ENCODE measurements at places on chromosomes 1 and 21.

DNA sequence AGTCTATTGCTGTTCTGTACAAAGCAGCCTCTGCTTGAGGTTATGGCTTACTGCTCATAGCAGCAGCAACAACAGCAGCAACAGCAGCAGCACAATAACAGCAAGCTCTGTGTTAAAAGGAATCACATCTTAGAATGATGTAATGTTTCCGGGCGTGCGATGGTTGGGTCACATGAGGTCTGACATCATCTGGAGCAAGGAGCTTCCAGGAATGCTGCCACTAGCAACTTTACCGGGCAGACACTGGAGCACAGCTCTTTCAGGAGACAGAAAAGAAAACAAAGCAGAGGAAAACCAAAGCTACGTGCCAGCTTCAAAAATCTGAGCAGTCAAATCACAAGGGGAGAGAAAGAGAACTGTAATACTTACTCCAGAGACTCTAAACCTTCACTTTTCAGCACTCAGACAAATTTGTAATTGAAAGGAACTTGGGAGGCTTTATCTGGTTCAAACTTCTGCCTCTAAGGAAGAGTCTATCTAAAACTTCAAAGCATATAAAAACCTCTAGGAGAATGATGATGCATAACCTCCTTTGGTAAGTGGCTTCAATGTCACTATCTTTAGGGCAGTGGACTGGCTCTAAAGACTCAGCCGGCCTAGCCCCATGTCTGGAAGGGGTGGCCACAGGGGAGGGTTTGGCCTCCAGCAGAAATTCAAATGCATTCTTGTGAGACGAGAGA lies 28.3 kb upstream of the RAB3GAP2 start:
- no peak for DNase-seq

DNA sequence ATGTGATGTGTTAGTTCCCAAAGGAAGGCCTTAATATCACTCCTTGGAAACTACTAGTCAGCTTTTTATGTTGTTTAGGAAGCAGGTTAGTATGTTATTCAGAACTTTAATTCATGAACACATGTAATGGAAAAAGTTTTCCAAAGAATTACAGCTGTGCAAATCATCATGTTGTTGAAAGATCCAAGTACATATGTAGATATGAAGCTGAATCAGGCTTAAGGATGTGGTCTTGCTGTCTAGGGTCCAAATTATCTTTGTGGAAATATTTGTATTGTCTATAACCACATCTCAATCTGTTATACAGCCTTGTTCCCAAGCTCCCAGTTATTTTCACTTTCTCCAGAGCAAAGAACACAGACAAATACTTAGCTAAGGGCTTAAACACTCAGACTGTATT lies 231.6 kb downstream of the TPR start:
- no peak for DNase-seq

GRCh38 chr1:244210884-244211558 lies 159.9 kb downstream of the ZBTB18 start:
- peak; percentile 18 for DNase-seq

DNA sequence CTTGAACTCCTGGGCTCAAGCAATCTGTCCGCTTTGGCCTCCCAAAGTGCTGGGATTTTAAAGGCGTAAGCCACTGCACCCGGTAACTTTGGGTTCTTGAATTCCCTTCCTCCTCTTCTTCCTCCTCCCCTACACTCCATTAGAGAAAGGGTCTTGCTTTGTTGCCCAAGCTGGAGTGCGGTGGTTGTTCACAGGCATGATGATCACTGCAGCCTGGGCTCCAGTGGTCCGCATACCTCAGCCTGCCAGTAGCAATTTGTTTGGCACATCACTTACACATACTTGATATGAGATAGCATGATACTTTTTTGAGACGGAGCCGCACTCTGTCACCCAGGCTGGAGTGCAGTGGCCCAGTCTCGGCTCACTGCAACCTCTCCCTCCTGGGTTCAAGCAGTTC lies 2.2 kb downstream of the DEGS1 start:
- DNase-seq: no peak

GRCh38 chr1:33916786-33917185 lies 52.9 kb downstream of the HMGB4 start:
- no peak for DNase-seq

GRCh38 chr1:111030590-111030989 lies 66.9 kb upstream of the LRIF1 start:
- DNase-seq: peak; percentile 27

GRCh38 chr1:54227091-54227602 lies 27.2 kb downstream of the MRPL37 start:
- DNase-seq: no peak

GRCh38 chr1:90708236-90708786 lies 8.8 kb downstream of the BARHL2 start:
- DNase-seq: no peak

DNA sequence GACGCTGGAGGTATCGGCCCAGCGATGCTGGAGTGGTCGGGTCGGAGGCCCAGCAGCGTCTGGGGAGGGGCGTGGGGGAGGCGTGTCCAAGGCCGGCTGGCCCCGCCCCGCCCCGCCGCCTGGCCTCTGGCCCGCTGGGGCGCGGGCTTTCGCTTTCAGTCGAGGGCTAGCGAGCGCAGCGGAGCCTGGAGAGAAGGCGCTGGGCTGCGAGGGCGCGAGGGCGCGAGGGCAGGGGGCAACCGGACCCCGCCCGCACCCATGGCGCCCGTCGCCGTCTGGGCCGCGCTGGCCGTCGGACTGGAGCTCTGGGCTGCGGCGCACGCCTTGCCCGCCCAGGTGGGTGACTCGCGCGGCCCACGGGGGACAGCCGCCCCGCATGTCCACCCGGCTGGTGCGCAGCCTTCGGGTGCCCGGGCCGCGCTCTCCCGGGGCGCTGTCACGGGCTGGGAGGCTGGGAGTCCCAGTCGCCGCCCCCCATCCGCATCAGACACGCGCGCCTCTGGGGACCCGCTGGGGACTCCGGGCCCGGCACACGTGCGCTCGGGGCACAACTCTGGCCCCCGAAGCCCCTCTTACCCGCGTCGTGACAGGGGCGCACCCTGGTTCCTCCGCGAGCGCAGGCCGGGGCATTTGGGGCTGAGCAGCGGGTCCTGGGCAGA lies at the start of gene TNFRSF1B:
TSS of gene TNFRSF1B (plus strand) at position 158 of the 659 bp plus-strand sequence. CDS start at position 259, 101 bp downstream.
- peak; percentile 40 for DNase-seq

- no peak for DNase-seq
Observed at GRCh38 chr1:211683396-211684297, 8.2 kb upstream of the NEK2 start.
